CD8-positive, alpha-beta memory T cell (primary cell): ENCODE measurements at places on chromosomes 1 and 21.

DNA sequence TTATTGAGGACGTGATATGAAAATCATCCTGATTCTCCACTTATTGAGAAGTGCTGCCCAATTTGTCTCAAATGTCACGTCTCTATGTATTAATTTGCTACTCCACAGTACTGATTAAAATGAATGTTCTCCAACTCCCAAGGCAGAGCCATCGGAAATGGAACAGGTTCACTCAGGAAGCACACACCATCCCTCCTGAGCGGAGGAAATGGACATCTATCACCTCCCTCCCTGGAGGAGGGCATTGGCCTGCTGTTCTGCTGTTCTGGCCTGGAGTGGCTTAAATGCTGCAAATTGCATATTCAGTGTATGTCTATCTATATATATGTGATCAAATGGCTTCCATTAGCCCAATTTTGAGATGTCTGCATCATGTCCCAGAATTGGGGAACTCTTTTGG is 140.5 kb downstream of the CSMD2 start:
- DNase-seq = no peak

- no peak for DNase-seq
Measured at GRCh38 chr1:93701629-93702028, 20.0 kb upstream of the BCAR3 start.

DNA sequence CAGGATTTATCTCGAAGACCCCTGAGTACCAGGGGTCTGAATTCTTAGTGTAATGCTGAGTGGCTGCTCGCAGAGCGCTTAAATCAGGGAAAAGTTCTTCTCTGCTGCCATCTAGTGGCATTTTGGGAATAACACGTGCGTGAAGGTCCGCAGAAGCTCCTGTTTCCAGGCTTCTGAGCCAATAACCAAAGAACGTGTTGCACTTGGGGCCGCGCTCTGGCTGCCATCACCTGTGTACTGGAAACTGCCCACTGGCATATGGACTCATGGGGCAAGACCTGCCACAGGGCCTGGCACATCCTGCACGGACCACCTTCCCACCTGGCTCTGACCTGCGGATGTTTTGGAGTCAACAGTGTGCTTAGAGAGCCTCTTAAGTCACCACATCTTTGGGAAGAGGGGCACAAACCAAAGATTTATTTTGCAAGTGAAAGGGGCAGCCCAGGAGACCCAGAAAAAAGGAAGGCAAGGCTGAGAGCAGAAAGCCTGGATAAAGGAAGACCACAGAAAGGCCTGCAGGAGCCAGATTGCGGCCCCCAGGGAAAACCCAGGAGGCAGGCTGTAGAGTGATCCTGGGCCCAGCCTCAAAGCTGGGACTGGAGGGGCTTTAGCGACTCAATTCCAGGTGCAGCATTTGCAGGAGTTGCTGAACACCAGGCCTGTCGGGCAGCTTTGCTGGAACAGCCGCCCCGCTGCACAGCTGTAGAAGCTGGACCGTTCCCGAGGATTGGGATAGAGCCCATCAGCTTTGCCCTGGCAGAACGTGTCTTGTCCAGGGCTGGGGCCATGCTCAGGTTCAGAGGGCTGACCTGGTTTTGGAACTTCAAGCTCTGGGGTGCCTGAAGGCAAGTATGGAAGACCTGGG is 13.0 kb downstream of the CHIT1 start:
- peak; percentile 51 for DNase-seq

GRCh38 chr21:28110716-28111115 is 882.0 kb downstream of the LTN1 start:
- DNase-seq = no peak

DNA sequence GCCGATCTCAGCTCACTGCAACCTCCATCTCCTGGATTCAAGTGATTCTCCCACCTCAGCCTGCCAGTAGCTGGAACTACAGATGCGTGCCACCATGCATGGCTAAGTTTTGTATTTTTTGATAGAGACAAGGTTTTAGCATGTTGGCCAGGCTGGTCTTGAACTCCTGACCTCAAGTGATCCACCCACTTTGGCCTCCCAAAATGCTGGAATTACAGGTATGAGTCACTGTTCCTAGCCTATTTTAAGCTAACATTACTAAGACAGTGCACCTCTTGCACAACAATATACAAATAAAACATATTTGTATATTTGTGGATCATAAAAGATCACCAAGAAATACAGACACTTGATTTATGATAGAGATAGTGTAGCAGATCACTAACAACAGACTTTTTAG is 139.1 kb downstream of the DUSP10 start:
- DNase-seq = no peak

GRCh38 chr1:43822040-43822690 is 111.4 kb upstream of the ARTN start:
- no peak for DNase-seq

- DNase-seq = no peak
Measured at GRCh38 chr1:179190861-179191260, 38.6 kb downstream of the ABL2 start.

- no peak for DNase-seq
Measured at GRCh38 chr21:22575165-22575584, 1577.0 kb downstream of the NCAM2 start.

GRCh38 chr1:210769473-210769872 is 364.5 kb downstream of the KCNH1 start:
- DNase-seq = no peak

DNA sequence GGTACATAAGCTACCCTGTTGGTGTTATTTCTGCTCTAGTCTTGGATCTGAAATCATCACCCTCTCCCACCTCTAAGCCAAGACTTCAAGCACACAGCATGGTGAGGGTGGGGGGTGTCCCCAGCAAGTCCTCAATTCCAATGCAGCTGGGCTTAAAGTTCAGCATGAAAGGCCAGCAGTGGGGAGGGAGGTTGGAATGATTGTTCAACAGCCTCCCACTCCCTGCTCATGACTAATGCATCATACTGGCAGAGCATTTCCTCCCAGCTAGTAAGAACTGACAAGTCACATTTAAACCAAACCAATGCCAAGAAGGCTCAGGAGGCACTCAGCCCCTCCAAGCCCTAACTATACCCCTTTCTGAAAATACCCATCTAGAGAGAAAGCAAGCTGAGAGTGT is 50.1 kb downstream of the TIAM1 start:
- DNase-seq = no peak

- no peak for DNase-seq
Measured at GRCh38 chr1:6491966-6492365, 499 bp upstream of the PLEKHG5 start.

GRCh38 chr21:46406001-46406400 is 52.7 kb upstream of the DIP2A start:
- DNase-seq = no peak

DNA sequence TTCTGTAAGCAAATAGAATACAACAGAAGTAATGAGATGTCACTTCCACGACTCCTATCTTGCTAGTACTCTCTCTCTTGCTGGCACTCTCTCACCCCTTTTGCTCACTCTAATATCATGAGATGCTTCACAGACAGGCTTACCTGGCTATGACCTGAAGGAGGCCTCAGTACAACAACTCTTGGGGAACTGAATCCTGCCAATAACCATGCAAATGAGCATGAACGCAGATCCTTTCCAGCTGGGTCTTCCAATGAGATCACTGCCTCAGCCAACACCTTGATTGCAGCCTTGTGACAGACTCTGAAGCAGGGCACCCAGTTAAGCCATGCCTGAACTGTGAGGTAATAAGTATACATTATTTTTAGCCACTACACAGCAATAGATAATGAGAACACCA is 53.1 kb upstream of the ADAR start:
- no peak for DNase-seq

GRCh38 chr1:90459570-90459969 is 257.5 kb downstream of the BARHL2 start:
- no peak for DNase-seq

GRCh38 chr1:21292984-21293536 is 2.8 kb upstream of the ECE1 start:
- peak; percentile 32 for DNase-seq

GRCh38 chr1:20423169-20423795 is 62.7 kb downstream of the CAMK2N1 start:
- DNase-seq = no peak
